ENCODE measurements at places on chromosomes 6 and 20.

DNA sequence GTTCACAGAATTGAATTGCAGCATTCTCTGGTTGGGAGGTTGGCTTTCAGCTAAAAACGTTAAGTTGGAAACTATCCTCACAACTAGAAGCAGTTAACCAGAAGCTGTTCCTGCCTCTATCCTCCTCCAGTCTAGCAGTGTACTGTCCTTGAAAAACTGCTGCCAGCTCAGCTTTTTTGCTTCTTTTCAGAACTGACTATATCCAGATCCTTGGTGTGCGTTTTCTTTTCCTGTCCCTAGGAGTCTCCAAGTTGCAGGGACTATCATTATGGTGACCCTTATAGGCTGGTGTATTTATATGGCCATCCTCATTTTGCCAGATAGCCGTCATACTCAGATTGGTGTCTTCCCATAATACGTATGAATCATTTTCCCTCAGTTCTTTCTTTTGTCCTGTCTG lies 5.5 kb downstream of the ITCH start:
- DNase-seq = no peak

DNA sequence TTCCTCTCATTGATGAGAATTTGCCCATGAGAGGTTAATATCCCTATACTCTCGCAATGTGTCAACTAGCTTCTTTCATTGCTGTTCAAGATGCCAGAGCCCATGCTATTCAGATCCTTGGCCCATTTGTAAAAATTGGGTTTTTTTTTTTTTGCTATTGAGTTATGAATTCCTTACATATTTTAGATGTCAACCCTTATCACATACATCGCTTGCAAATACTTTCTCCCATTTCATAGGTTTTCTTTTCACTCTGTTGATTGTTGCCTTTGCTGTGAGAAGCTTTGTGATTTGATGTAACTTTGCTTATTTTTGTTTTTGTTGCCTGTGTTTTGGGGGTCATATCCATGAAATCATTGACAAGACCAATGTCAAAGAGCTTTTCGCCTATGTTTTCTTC lies 32.2 kb upstream of the IPCEF1 start:
- DNase-seq = no peak

DNA sequence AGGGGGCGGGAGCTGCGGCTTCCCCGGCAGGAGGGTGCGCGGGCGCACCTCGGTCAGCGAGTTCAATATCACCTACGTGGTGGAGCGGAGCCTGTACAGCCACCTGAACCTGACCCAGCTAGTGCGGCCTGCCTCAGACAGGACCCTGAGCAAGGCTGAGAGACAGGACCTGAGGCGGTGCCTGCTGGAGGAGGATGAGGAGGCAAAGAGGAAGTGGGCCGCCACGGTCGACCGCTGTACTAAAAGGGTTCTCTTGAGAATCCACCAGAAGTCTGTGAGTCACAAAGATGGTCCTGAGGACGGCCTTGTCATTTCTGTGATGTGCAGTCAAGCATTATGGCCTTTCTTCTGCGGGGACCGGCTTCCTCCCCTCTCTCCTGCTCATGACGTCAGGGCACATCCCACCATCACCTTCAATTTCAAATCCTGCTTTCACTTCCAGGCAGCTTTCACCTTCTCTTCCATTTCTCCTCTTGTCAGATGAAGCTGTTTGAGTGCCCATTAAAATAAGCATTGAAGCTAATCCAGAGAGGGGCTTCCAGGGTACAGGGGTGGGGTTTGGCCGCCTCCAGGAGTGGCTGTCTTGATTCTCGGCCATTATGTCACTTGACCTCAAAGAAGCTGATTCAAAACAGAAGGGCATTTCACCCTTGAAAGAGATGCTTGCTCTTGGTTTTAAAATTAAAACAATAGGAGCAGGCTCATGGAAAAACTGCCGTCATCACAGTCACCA lies 177.6 kb downstream of the SASH1 start:
- no peak for DNase-seq

- no peak for DNase-seq
Observed at GRCh38 chr6:170022827-170023619, 267.9 kb downstream of the DLL1 start.

DNA sequence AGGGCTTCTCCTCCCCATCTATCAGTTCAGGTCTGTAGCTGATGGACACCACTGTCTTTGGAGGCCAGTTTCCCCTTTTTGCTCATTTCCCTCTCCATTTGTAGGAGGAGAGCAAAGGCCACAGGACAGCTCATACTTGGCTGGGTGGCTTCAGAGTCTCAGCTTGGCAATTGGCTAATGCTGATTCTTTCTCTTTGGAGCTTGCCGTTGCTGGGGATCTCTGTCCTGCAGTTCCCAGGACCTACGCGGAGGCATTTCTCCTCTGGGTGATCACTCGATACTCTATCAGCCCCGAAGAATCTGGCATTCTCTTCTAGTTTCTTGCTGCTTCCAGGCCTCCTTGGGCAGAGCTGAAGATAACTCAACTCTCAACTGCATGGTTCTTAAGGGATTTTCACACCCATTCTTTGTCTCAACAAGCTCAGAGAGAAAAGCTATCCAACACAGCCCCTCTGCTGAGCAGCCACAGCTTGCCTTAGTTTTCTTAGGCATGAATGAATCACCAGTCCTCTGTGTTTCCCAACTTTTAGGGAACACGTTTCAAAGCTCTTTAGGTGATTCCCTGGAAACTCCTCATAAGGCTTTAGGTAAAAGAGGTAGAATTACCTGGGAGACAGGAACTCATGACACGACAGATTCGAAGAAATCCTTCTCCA lies 19.2 kb upstream of the SSR1 start:
- no peak for DNase-seq

DNA sequence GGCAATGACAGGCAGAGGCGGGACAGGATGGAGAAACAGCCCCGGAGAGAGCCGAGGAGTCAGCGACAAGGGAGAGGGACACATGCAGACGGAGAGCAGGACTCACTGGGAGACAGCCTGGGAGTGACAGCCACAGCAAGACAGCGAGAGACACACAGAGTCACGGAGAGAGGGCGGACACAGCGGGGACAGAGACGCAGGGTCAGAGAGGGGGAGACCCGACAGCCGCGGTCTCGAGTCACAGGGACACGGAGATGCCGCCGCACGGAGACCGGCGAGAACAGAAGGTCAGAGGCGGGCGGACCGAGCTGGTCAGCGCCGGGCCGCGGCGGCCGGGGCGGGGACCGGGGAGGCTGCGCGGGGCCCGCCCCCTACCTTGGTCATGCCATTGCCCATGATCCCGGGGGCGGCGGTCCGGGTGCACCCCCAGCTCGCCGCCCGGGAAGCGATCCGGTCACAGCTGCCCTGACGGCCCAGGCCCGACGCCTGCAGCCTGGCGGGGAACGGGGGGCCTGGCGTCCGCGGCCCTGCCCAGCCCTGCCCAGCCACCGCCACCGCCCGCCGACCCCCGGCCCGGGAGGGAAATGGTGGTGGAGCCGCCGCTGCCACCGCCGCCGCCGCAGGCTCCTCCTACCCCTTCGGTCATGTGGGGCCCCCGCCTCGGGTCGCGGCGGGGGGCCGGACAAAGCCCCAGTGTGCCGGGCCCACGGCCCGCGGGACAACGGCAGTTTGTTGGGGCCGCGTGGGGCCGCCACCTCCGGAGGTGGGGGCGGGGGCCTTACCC lies at the start of the genes DUSP15 and TTLL9:
DUSP15 (minus strand) TSS at position 586 of the 784 bp plus-strand sequence; CDS start at position 396, 190 bp downstream.
TTLL9 (plus strand) TSS at position 693 of the 784 bp plus-strand sequence. CDS start 493 bp downstream, outside the sequence.
- peak; percentile 40 for DNase-seq

- no peak for DNase-seq
Observed at GRCh38 chr6:105902401-105903031, 183.6 kb upstream of the PRDM1 start.

GRCh38 chr6:95263840-95264239 lies 313.5 kb upstream of the MANEA start:
- no peak for DNase-seq

GRCh38 chr6:13359287-13359686 lies 30.9 kb upstream of the TBC1D7 start:
- no peak for DNase-seq

DNA sequence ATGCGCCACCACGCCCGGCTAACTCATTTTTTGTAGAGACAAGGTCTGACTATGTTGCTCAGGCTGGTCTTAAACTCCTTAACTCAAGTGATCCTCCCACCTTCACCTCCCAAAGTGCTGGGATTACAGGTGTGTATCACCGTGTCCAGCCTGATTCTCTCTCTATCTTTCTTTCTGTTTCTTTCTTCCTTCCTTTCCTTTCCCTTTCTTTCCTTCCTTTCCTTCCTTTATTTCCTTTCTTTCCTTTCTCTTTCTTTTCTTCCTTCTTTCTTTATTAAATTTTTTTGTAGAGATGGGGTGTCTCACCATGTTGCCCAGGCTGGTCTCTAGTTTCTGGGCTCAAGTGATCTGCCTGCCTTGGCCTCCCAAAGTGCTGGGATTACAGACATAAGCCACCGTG lies 38.7 kb upstream of the MTHFD1L start:
- DNase-seq = no peak

DNA sequence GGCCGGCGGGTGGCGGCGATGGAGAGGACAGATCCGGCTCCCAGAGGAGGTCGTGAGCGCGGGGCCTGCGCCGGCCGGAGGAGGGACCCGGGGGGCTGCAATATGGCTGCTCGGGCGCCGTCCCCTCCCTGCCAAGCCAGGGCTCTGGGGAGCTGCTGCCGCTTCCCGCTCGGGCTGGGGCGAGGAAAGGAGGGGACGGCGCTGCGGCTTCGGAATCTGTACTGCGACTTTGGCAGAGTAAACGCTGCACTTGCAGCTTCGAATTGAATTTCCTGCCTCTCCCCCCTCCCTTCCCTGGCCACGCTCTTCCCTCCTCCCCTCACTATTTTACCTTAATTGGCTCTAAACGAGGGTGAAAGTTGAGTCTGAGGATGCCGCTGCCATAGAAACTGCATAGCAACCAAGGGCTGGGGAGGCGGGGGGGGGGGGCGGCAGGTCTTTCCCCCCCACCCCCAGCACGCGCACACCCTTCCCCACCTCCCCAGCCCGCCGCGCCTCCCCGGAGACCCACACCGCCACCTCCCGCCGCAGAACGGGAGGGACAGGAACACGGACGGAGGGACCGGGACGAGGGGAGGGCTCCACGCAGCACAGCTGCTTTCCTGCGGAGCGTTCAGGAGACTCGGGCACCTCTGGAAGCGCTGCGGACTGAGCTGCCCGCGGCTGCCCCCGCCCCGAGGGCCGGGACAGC lies 93.9 kb downstream of the RNASET2 start:
- DNase-seq = no peak

- DNase-seq = peak; percentile 78
Observed at GRCh38 chr6:83708970-83709747, at the start of gene SNAP91. SNAP91 (minus strand) TSS chr6:83709101; CDS start chr6:83707927, 1,174 bp downstream.

- DNase-seq = no peak
Observed at GRCh38 chr6:139676718-139677117, 302.3 kb upstream of the CITED2 start.

All from NCI-H2171 treated with DMSO at 0.1 percent for 48 hours (cell line).